ENCODE measurements at places on chromosomes 7 and 10.

DNA sequence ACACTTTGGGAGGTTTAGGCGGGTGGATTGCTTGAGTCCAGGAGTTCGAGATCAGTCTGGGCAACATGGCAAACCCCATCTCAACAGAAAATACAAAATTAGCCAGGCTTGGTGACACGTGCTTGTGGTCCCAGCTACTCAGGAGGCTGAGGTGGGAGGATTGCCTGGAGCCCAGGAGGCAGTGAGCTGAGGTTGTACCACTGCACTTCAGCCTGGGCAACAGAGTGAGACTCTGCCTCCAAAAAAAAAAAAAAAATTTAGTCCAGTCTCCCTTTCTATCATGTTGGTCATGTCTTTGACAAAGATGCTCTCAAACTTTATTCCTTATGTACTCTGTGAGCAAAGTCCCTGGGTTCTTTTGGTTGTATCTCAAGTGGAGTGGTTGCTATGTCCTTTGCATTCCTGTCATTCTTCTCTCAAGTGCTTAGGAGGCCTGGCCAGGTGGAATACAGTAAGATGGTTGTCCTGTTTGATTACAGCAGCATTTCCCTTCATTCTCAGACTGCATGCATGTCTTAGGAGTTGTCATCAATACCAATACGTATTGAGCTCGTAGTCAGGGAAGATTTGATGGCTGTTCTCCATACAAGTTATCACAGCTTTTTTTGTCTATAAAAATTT, 85.7 kb downstream of the MMRN2 start:
- DNase-seq: no peak

GRCh38 chr7:80303315-80303714, 168.7 kb downstream of the GNAI1 start:
- no peak for DNase-seq

GRCh38 chr7:960269-960871, 5.9 kb upstream of the ADAP1 start:
- DNase-seq: no peak

GRCh38 chr10:5509691-5510090, 10.3 kb upstream of the CALML5 start:
- no peak for DNase-seq

DNA sequence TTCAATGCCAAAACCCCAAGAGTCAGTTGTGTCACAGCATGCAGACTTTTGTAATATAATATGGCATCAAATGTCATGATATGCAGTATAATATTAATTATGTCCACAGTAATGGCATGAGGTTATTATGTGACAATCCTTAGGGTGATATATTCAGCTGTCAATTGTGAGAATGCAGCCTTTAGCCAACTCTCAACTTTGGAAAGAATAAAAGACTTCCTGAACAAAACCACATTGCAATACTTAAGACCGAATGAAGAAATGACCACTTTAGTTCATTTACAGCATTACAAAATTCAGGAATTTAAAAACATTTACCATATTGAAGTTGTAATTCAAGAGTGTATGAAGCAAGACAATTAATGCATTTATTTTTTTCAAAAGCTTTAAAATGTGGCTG, 45.4 kb downstream of the CPVL start:
- no peak for DNase-seq

DNA sequence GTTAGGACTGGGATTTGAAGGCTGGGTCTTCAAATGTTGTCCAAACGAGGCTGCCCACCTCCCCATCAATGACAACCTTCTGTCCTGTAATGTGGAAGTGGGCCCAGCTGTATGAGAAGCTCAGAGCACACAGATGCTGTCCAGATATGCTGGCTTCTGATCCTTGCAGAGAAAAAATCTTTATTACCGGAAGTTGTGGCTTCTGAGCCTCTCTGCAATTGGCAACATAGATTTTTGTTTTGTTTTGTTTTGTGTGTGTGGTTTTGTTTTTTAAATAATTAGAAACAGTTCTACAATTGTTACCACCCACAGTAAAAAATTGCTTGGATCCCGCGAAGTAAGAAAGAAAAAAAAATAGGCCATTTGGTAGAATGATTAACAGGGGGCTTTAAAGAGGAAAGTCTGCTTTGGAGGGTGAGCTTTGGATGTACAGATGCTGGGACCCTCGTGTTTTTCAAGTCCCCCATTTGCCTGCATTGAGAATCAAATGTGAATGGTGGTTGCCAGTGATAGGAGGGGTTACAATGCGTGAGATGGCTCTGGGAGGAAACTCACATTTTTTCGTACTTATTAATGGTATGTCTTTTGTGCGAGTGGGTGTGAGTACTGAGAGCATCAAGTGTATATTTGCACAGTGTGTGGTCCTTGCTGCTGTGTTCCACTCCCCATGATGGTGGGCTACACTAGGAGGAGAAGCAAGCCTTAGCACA, 153.2 kb downstream of the TCF7L2 start:
- DNase-seq: no peak

- DNase-seq: no peak
Measured at GRCh38 chr10:24541239-24541753, 182.4 kb downstream of the ARHGAP21 start.

GRCh38 chr10:20257422-20257821, 441.2 kb downstream of the PLXDC2 start:
- DNase-seq: no peak

- DNase-seq: no peak
Measured at GRCh38 chr7:135463908-135464307, 46.0 kb downstream of the CNOT4 start.

DNA sequence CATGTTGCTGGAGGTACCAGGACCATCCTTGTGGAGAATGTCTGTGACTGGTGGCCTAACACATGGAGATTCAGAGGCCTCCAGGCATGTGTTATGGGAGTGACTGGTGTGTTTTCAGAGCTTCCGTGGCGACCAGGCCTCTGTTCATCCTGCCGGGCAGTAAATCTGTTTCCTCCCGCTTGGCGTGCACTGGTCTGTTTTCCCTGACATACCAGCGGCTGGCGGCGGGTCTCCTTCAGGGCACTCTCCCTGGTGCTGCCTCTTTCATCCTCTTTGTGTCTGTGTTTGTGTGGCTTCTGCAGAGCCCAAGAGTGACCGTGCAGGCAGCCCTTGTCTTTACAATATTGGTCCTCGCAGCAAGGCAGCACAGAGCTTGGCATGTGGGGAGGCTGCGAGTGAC, 385.1 kb upstream of the MKI67 start:
- DNase-seq: no peak

GRCh38 chr7:149500201-149500600, 2.6 kb upstream of the ZNF746 start:
- no peak for DNase-seq

DNA sequence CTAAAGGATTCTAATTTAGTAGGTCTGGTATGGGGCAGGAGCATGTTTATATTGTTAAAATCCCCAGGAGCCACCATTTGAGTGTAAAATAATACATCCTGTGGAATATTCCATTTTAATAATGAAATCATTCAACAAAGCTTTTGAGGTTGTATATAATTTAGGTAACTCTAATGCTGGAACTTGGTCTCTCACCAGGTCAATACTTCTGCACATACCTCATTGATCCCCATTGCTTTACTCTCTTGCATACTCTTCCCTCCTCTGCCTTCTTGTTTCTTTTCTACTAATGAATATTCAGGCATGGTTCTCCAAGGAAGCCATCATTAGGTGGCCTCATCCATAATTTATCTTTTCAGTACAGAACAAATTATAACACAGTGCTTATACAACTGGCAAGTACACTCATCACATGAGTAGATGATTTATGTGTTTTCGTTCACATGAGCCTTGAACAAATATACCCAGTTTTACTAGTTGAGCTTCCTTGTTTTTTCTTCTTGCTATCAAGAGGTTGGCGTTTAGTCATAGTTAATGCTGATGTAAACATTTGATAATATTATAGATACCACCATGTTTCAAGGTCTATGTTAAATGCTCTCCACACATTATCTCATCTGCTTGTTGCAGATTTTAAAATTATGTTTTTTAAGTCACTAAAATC, 7.2 kb downstream of the PALS2 start:
- DNase-seq: no peak

DNA sequence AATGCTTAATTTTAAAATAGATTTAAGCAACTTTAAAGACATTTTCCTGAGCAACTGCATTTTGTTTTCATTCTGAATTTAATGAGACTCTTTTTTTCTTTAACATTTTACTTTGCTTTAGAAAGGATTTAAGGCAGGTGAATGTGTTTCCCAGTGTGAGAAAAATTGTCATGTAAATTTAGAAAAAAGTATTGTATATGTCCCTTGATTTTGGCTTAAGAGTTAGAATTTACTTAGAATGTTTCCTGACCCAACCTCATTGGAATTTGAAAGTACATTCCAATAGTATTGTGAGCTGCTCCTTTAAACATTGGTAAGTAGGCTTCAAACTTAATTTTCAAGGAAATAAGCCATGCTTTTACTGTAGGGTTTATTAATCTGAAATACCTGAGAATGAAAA, 110.2 kb downstream of the PTEN start:
- DNase-seq: no peak

- DNase-seq: no peak
Measured at GRCh38 chr7:38629651-38630510, 1.3 kb downstream of the AMPH start.

- no peak for DNase-seq
Measured at GRCh38 chr7:132541656-132542055, 34.6 kb downstream of the PLXNA4 start.

DNA sequence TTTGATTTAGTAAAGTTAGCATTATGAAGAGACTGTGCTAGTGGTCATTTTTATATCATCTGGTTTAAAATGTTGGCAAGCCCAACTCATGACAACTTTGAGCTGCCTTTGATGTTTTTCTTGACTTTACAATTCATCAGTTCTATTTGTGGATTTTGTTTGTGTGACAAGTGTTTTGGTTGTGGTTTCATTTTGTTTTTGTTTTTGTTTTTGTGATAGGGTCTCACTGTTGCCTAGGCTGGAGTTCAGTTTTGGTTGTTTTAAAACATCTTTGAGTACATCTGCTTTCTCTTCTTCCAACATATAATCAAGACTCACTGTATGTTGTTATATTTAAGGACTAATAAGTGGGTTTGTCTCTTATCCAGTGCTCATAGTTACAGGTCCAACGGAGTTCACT, 17.6 kb upstream of the SFR1 start:
- DNase-seq: no peak

GRCh38 chr10:131043039-131043691, 268.4 kb downstream of the TCERG1L start:
- DNase-seq: no peak

- no peak for DNase-seq
Measured at GRCh38 chr10:130994845-130995244, 316.7 kb downstream of the TCERG1L start.

GRCh38 chr7:47786557-47787248, 161.6 kb downstream of the PKD1L1 start:
- no peak for DNase-seq

- no peak for DNase-seq
Measured at GRCh38 chr7:44922351-44922694, 37.0 kb upstream of the PURB start.

- no peak for DNase-seq
Measured at GRCh38 chr10:76287856-76288255, 856.4 kb downstream of the LRMDA start.

DNA sequence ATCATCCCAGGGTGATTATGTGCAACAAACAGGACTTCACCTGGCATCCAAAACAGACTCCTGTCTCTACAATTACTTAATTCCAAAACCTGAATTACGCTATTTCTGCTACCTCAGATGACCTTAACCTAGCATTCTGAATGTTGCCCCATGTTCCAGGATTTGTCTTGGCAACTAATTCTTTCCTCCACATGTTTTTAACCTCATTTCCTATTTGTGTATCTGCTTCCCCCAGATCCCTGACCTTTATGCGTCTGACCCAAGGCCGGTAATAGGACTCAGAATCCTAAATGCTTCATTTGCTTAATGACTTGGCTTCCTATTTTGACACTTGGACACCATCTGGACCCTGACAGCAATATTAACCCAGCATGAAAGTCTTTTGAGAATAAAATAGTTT, 8.7 kb upstream of the ING3 start:
- no peak for DNase-seq

- no peak for DNase-seq
Measured at GRCh38 chr10:27794157-27794556, 48.5 kb upstream of the MKX start.

DNA sequence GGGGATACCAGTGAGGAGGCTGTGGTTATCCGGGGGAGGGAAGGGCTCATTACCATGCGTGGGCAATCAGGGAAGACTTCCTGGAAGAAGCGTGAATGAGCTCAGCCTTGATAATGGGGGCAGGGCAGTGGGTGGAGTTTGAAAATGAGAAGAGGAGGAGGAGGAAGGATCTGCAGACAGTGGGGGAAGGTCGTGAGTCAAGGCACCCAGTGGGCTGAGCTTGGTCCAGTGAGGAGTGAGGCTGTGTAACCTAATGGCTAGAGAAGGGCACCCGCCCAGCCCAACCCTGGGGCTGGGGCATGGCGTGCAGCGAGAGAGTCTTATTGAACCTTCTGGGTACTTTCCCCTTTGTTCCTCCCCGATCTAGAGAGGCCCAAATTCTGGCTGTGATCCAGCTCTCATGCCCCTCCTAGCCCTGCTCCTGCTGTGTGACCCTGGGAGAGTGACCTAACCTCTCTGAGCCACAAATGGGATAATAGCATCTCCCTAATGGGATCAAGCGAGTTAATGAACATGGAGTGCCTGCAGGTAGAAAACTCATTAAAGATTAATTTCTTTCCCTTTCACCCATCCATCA, 31.5 kb downstream of the CLIP2 start:
- DNase-seq: no peak

DNA sequence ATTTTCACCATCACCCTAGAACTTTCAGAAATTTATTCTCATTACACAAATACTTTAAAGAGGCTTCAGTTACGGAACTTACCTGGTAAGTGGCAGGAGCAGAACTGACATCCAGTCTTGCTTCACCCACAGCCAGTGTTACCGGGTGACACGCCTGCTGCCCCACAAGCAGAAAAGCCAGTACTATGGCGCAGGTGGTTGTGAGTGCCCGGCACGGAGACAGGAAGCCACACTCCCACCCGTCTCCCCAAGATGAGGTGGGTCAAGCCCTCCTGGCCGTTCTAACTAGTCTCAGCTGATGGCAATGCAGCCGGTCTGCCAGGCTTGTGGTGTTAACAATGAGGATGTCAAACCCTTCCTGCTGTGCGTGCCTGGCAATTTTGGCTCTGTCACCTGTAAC, 86.9 kb downstream of the PROSER2 start:
- no peak for DNase-seq

GRCh38 chr7:158266817-158267741, 320.5 kb downstream of the PTPRN2 start:
- no peak for DNase-seq

- no peak for DNase-seq
Measured at GRCh38 chr10:101066146-101066895, 4.5 kb downstream of the KAZALD1 start.

DNA sequence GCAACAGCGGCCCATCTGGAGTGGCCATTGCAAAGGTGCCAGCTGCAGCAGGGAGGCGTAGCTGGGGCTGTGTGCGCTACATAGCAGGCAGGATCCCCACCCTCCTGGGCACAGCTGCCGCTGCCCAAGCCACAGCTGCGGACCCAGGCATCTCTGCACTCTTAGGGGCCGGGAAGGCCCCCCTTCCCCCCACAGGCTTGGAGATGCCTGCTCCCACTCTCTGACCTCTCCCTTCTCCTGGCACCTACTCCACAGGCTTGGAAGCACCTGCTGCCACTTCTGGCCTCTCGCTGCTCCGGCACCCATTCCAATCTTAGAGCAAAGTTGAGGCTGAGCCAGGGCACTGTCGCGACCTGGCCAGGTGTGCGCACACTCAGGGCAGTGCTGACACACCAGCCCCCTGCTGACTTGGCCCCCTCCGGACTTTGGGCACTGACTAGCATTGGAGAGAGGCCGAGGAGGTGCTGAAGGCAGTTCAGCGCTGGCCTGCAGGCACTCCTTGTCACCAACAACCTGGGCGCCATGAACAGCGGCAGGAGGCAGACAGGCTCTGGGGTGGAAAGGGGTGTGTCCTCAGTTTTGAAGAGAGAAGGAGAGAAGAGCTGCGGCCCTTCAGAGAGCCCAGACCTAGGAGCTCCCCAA, 18.4 kb downstream of the RBM48 start:
- DNase-seq: no peak

Data from stimulated activated CD4-positive, alpha-beta T cell treated with anti-CD3 and anti-CD28 coated beads, Interleukin-15, amount 100 ng/mL, for 48 hours (primary cell).